ENCODE measurements at places on chromosomes 6 and 20. TPM values are rescaled to one million over a fixed set of nuclear protein-coding genes. Genes with fewer than 3 reads are reported as not detected.

The RAET1G gene
- total RNA-seq: 45.0 TPM

The BPIFA1 gene
- total RNA-seq: not detected

The PRICKLE4 gene
- total RNA-seq: 0.90 TPM

The TTLL9 gene
- total RNA-seq: under 0.01 TPM

The WFDC12 gene
- not detected for total RNA-seq

The SEL1L2 gene
- total RNA-seq: not detected

The MAFB gene
- 1.3 TPM for total RNA-seq

The CAGE1 gene
- not detected for total RNA-seq

Data from bronchial epithelial cell (primary cell).